ENCODE measurements at places on chromosomes 11 and 22.

GRCh38 chr22:31825513-31825912, 71.7 kb downstream of the DEPDC5 start:
- DNase-seq = no peak

- no peak for DNase-seq
These were observed 27.3 kb downstream of the SYT7 start for GRCh38 chr11:61553373-61554171.

DNA sequence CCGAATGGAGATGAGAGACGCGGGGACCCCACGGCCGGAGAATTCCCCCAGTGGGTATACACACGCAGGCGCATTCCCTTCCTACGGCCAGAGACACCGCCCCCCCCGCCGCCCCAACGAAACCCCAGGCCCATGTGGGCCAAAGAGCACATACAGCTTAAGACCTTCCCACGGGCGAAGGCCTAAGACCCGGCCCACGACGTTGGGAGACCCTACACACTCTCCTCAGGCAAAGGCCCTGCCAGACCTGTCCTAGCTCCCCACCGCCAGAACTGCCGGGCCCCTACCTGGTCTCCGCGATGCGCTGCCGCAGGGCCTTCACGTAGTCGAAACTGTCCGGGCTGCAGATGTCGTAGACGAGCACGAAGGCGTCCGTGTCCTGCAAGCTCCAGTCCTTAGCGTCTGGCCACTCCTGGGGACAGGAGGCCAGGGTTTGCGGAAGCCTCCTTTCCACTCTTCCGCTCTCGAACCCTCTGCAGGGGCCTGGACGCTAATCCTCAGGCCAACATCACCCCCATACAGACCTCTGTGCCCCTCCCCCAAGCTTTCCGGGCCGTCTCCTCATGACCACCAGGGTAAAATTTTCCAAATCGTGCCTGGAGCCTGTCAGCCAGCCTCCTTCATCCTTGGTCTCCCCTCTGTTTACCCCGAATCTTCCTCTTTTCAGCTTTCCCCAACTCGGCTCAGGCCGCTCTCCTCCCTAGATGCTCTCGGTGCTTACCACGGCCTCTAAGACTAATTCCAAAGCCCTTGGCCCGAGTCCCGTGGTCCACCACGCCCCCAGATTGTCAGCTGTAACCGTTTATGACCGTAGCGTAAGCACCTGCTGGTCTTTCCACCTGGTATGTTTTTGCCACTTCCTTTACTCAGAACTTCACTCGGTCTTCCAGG, 1.7 kb downstream of the RASL10A start:
- DNase-seq = no peak

GRCh38 chr22:39925273-39925672, 24.4 kb downstream of the GRAP2 start:
- no peak for DNase-seq

GRCh38 chr11:90635151-90635550, 412.3 kb upstream of the CHORDC1 start:
- DNase-seq = no peak

- no peak for DNase-seq
These were observed 617 bp upstream of the ALKBH3 start for GRCh38 chr11:43879789-43880639.

- DNase-seq = no peak
These were observed 6.0 kb downstream of the C11orf68 start for GRCh38 chr11:65912845-65913244.

- no peak for DNase-seq
These were observed 9.8 kb upstream of the XKR3 start for GRCh38 chr22:16834971-16835370.

DNA sequence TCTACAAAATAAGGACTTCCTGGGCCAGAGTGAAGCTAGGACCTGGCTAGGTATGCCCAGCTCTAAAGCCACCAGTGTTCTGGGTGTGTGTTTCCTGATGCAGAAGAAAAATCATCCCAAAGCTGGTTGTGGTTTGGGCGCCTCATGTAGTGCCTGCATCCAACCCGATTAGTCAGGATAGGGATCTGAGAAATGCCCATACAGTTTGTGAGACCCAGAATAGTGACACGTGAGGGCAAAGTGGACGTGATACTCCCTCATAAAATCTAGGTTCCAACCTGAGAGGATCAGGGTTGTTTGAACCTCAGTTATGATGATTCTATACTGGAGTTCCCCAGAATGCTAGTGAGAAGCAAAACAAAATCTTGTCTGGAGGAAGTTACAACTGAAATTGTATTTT, 238.4 kb downstream of the TBC1D22A start:
- no peak for DNase-seq

GRCh38 chr11:44955015-44955738, 4.5 kb upstream of the TP53I11 start:
- DNase-seq = peak; percentile 68

GRCh38 chr11:34339149-34340064, 18.4 kb downstream of the ABTB2 start:
- DNase-seq = peak; percentile 40

DNA sequence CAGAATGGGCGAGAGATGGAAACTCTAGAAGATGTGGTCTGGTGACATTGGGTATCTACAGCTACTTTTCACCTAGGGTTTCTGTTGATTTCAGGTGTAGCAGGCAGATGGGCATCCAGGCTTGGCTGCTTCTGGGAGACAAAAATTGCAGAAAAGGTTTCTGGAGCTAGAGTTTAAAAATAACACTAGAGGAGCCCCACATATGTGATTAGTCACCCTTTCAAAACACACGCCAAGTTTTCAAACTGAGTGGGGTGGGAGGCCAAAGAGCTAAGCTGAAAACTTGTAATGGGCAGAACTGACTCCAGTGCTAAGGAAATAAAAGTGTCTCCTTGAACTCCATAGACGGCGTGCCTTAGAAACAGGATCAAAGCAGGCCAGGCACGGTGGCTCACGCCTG, 80.8 kb downstream of the GRK3 start:
- no peak for DNase-seq

DNA sequence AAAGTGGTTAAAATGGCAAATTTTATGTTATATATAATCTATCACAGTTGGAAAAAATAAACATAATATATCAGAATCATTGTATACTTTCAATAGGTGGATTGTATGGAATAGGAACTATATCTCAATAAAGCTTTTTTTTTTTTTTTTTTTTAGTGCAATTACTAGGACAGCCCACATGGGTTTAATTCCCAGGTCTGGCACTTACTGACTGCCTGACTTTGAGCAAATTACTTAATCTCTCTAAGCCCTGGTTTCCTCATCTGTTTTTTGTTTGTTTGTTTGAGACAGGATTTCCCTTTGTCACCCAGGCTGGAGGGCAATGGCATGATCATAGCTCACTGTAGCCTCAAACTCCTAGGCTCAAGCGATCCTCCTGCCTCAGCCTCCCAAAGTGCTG, 26.1 kb upstream of the BAIAP2L2 start:
- no peak for DNase-seq

DNA sequence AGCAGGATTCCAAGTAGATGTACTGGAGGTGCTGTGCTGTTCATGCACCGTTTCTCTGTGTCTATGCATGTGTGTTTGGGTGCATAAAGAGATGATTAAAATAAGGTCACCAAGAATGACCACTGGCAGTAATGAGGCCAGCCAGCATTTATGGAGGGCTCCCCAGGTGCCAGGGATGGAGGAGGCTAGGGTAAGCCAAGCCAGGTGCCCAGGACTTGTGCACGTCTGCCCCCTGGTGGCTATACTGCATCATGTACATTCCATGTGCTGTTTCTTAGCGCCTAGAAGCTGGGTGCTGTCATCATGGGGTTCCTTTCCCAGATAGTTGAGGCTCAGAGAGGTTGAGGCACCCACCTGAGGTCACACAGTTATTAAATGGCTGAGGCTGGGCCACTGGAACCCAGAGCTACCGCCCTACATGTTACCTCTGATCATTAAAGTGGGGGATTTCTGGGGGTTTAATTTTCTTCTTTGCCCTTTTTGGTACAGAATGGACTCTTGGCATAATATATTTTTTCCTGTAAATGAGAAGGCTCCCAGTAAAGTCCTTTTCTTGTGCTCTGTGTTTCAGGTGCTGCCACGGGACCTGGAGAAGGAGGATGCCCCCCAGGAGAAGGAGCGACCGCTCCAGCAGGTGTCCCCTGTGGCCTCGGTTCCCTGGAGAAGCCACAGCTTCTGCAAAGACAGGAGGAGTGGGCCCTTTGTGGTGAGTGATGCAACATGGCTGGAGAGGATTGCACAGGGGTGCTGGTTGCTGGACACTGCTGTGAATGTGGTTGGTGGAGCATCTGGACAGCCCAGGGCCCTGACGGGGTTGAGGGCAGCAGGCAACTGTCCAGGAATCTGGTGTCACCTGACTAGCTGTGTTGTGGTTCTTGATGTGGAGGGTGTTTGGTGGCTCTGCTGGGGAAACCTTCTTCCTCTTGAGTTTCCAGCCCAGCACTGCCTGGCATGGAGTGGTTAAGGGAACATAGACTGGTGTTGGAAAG, 96.4 kb downstream of the KIAA1671 start:
- DNase-seq = peak; percentile 43

- no peak for DNase-seq
These were observed 142.8 kb downstream of the NECTIN1 start for GRCh38 chr11:119586181-119586580.

- DNase-seq = no peak
These were observed 15.2 kb downstream of the ATXN10 start for GRCh38 chr22:45686836-45687235.

DNA sequence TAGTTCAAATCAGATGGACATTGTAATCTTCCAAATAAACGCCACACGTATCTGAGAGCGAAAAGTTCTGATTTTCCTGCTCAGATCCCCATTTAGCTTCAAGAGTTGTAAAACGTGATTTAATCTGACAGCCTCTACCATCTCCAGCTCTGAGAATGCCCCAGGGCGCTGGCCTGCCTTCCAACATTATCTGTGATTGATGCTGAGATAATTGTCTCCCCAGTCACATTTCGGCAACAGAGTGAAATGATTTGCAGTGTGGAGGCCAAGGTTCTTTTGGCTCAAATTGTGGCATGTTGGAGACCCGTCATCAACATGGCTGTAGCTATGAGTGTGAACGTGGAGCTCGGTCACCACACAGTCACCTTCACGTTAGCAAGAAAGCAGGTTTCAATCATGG, 283.4 kb downstream of the BRD1 start:
- DNase-seq = no peak

GRCh38 chr11:8362899-8363298, 99.2 kb upstream of the LMO1 start:
- DNase-seq = no peak

GRCh38 chr11:25441421-25441820, 890.5 kb upstream of the ANO3 start:
- no peak for DNase-seq

DNA sequence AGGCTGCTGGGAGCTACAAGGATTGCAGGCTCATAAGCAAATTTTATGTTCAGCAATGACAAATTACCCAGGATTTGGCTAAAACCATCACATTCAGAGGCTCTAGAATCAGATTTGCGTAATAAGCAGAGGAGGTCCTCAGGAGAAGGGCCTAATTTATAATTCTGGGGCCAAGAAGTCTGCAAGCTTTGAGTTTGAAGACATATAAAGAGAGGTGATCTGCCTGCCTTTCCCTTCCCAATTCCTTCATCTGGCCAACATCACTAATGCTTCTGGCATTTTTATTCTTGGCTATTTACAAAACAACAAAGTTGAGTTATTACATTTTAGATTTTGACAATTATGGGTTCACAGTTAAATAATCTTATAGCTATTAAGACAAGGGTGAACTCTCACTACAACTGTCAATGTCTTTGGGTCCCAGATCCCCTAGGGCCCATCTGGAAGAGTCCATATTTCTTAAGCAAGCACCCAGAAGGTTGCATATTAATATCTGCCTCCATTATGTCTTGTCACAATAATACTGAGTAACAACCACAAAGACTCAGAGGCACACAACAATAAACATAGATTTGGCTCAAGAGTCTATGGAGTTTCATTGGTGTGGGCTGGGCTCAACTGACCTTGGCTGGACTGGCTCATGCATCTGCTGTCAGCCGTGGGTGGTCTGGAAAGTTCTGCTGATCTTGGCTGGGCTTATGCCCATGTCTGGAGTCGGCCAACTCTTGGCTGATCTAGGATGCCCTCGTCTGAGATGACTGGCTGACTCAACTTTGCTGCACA, 67.2 kb upstream of the CD82 start:
- DNase-seq = no peak

DNA sequence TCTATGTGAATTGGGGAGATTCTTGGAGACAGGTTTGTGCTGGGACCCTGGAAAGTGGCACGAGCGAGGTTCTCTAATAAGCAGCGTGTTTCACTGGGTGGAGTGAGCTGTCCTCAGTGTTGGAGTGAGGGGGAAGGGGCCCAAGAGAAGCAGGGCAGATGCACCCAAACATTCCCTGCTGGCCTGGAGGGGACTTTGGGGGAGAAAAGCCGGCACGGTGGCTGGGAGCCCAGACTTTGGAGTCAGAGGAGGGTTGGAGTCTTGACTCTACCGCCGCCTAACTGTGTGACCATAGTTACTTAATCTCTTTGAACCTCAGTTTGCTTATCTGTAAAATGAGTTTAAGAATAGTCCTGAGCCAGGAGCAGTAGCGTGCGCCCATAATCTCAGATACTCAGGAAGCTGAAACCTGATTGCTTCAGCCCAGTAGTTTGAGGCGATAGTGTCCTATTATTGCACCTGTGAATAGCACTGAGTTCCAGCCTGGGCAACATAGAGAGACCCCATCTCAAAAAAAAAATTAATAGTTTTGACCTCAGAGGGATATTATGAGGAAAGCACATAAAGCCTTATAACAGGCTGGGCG, 614 bp downstream of the NR1H3 start:
- no peak for DNase-seq

- DNase-seq = no peak
These were observed 62.0 kb upstream of the NECTIN1 start for GRCh38 chr11:119791047-119791446.

Data from kidney glomerular epithelial cell (primary cell).